Omental fat pad (tissue), 4 donors: ENCODE measurements at places on chromosomes 11 and 22. TPM values are rescaled to one million over a fixed set of nuclear protein-coding genes. Genes with fewer than 3 reads are reported as not detected.

DNA sequence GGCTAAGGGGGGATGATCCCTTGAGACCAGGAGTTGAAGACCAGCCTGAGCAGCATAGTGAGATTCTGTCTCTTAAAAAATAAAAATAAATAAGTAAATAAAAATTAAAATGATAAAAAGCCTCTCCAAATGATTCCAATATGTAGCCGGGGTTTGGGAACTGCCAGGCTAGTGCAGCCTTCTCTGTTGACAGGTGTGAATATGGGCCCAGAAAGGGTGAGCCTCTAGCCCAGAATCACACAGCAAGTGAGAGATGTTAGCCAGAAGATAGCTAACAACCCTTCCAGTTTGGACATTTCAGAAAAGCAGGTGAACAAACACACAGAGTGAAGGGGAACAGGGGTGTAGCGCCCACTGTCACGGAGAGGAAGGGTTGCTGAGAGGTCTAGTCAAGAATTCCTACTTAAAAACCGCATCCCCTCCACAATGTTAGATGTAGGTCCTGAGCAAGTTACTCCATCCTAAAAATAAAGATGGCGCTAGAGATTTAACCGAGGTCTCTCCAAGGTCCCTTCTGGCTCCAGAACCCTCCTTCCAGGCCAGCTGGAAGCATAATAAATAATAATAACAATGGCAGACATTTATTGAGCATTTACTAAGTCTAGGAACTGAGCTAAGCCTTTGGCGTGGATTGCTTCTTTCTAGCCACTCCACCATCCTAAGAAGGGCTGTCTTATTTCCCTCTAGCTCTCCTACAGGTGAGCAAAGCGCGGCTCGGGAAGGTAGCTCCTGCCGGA is 51.6 kb downstream of the CYTH4 start:
- no peak for DNase-seq

DNA sequence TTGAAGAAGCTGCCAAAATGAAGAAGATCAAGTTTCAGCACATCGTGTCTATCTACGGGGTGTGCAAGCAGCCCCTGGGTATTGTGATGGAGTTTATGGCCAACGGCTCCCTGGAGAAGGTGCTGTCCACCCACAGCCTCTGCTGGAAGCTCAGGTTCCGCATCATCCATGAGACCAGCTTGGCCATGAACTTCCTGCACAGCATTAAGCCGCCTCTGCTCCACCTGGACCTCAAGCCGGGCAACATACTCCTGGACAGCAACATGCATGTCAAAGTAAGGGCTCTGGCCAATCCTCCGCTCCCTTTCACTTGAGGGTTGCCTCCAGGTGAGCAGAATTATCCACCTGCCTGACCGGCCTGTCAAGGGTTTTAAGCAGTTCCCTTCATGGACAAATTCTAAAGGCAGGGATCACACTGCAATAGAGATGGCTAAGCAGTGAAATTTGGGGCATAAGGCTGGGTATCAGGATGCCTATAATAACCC is 6.0 kb downstream of the ANKK1 start:
- no peak for DNase-seq

DNA sequence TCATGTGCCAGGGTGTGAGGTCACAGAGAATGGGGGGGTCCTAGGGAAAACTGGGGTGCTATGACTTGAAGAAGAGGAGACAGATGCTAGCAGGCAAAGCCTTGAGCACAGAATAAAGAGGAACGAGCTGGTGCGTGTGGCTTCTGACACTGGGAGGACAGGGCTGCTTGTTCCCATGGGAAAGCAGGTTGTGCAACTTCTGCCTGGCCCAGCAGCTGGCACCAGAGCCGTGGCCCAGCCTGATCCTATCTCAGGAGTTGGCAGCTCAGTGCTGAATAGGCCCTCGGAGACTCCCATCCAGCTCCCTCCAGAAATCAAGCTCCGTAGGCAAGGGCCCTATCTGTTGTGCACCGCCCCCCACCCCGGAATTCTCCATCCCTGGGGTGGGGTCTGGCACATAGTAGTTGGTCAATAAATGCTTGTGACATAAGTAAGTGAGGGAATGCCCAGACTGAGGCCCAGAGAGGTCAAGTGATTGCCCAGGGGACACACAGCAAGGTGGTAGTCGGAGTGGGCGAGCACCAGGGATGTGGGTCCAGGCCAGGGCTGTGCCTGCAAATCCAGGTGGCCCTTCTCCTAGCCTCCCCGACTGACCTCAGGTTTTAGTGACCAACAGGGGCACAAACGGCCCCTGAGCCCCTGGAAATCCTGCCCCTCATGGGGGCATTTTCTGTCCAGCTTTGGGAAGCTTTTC is 19.5 kb upstream of the FADD start:
- DNase-seq, result no peak

DNA sequence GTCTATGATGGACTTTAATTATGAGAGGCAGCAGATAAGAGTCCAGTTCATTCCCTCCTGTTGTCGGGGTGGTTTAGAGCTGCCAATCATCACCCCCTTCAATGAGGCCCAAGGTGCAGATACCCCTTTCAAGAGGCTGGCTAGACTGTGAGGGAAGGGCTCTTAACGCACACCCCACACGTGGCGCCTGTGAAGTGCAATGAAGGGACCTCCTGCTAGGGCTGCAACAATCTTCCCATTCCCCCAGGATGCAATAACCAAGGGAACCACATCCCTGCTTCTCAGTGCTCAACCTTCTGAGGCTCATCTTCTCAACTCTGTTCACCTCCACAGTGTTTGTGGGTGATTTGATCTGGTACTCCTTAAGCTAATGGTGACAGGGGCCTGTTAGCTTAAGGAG is 19.0 kb downstream of the TENM4 start:
- no peak for DNase-seq

GRCh38 chr11:75762885-75763284 is 5.7 kb upstream of the DGAT2 start:
- DNase-seq, result no peak

The SLC15A3 gene
- total RNA-seq, result 56.0 TPM

- DNase-seq, result peak; percentile 1
These were observed 9.4 kb downstream of the TMPRSS13 start for GRCh38 chr11:117919781-117920221.

DNA sequence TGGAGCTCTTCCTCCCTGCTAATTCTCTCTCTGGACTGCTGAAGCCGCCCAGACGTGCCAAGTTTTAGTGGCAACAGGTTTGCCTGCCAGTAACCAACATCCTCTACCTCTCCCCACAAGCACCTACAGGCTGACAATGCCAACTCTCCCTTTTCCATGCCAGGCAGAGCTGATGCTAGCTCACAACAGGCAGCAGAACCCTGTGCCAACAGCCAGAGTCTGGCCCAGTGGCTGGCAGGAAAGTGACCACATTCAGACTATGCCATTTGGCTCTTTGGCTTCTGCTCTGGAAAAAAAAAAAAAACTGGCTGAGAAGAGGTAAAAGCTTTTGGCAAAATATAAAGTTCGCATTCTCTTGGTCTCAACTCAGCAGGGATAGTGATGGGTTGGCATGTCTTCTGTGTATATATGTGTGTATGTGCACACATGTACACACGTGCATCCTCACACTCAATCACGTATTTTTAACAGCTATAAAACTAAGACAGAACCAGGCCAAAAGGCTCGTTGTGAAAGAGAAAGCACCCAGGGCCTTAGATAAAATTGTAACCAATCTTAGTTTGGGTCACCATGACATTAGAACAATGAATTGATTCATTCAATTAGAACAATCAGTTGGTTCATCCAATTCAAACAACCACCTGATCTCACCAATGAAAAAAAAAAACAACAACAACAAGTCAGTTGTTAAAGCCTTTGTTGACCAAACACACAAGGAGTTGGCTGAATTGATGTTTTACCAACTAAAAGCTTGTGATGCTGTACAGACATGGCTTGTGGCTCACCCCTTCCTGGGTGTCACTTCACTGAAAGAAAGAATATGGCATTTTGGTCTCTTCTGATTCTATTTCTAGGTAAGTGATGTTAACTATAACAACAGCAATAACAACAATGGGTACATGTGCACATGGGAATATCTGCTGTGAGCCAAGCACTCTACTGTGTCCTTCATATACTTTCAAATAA is 48.6 kb downstream of the TRIM29 start:
- DNase-seq, result no peak
